ENCODE measurements at places on chromosomes 12 and 14.

GRCh38 chr14:105204931-105205672 lies 24.0 kb upstream of the NUDT14 start:
- no peak for DNase-seq

GRCh38 chr12:48008950-48009349 lies 4.7 kb upstream of the COL2A1 start:
- DNase-seq: no peak

- DNase-seq: no peak
Observed at GRCh38 chr14:56358275-56358674, 221.3 kb upstream of the TMEM260 start.

DNA sequence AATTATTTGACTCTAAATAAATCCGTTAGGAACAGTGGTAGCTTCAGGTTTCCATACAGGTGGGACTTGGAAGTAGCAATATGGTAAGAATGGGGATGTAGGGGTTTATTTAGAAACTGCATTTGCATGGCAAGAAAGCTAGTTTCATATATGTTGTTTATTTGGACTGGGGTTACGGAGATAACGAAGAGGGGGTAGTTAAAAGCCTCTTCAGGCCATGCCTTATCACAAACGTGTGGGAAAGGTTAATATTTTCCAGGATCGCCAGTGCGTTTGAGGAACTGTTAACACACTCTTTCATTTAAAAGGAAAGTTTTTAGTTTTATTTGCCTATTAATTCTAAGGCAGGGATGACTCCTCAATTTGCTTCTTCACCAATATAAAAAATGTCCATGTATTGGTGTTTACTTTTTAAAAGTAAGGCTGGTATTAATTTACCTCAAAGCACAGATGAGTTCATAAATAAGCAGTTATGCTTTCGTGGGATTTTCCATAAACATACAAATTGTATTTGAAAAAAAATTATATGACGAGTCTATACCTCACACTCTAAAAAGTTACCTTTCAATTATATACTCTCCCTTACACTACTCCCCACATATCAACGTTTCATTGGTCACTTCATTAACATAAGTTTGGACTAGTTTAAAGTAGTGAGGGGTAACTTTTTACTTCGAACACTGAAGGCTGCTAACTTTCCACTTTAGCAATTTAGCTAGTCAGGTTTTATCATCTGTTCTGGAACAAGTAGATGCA lies 814 bp downstream of the RAB2B start:
- no peak for DNase-seq

- DNase-seq: no peak
Observed at GRCh38 chr14:58467575-58467974, 40.1 kb downstream of the KIAA0586 start.

DNA sequence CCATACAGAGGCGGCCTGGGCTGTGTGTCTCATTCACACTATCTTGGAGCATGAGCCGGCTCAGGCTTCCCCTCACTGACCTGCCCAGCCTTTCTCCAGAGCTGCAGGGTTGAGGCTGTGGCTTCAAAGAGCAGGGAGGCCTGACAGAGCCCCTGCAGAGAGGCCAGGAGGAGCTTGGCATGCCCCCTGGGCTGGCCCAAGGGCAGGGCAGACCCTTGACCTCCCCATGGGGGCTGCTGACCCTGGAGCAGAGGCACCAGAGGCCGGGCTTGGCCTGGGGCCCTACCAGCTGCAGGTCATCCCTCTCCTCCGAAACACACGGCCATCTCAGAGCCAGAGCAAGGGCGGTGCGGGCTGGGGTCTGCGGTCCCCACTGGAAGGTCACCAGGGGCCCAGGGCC lies 46.6 kb upstream of the FZD10 start:
- no peak for DNase-seq

- DNase-seq: no peak
Observed at GRCh38 chr12:47360771-47361388, 281.1 kb upstream of the AMIGO2 start.

DNA sequence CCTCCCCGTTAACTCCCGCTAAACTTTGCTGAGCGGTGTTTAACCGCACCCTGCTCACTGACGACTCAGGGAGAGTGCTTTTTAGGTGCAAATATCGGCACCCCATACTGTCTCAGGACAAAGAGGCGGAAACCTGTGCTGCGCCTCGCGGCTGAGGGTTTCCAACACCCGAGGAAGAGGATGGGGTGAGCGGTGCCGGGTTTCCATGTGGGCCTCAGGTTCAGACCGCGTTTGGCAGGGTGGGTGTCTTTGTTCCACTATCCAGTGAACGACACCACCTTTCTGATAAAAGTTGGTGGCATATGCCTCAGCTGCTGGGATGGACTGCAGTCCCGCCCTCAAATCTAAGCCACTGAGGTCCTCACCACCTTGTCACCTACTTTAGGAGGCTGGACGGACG lies 3.0 kb downstream of the RFLNA start:
- DNase-seq: no peak

DNA sequence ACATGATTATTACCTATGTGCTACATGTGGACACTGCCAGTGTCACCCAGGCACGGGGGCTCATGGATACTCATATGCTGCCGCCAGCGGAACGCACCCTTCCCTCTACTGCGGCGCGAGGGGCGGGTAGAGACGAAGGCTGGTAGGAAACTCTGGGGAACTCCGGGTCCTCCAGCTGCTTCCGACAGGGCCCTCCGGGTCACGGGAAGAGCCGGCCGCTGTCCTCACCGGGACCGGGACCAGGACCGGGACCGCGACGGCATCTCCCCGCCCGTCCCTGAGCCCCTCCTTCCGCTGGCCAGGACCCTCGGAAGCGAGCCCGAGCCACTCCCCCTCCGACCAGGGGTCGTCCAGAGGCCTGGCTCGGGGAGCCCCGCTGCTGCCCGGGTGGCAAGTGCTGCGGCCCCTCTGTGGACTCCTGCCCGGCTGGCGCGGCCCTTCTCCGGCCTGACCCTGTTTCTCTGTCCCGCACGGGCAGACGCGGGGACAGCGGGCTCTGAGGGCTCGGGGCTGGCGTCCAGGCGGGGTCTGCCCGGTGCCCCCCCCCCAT lies 209.6 kb downstream of the ADGRD1 start:
- DNase-seq: no peak

GRCh38 chr12:26231921-26232320 lies 36.5 kb downstream of the SSPN start:
- no peak for DNase-seq

GRCh38 chr14:35963209-35963608 lies 137.1 kb downstream of the BRMS1L start:
- no peak for DNase-seq

DNA sequence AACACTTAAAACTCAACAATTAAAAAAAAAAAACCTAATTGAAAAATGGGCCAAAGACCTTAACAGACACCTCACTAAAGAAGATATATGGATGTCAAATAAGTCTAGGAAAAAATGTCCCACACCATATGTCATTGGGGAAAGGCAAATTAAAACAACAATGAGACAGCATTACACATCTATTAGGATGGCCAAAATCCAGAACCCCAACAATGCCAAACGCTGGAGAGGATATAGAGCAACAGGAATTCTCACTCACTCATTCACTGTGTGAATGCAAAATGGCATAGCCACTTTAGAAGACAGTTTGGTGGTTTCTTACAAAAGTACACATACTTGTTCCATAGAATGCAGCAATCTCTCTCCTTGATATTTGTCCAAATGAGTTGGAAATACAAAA lies 173.7 kb downstream of the SLC25A21 start:
- DNase-seq: no peak

GRCh38 chr14:34403646-34404045 lies 58.4 kb downstream of the SPTSSA start:
- DNase-seq: no peak

DNA sequence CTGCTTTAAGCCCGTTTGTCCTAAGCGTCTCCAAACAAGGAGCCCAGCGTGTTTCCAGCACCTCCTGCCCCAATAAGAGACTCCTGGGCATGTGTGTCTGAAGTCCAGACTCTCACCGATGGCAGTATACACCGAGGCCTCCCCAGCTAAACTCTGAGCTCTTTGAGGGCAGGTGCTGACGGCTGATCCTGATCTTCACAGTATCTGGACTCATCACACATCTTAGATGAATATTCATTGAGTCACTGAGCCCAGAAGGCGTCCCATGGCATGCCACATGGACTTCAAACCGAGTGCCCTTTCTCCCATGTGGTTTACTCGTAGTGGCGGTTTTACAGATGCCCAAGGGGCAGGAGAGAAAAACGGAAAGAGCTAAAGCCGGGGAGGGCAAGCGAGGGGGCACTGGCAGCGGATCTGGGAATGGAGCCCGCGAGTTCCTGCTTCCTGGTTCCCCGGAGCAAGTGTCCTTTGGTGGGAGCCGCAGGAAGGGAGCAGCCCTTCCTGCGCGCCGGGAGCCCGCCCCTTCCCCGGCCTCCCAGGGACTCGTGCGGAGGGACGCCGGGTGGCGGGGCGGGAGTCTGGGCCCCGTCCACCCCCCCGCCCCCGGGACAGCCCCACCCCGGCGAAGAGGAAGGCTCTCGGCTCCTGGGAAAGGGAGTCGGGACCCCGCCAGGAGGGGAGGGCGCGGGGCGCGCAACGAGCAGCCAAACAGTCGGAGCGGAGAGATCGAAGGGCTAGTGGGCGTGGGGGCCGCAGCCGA lies 585 bp upstream of the TEAD4 start:
- DNase-seq: no peak

- no peak for DNase-seq
Observed at GRCh38 chr12:111672822-111673381, 12.9 kb downstream of the BRAP start.

DNA sequence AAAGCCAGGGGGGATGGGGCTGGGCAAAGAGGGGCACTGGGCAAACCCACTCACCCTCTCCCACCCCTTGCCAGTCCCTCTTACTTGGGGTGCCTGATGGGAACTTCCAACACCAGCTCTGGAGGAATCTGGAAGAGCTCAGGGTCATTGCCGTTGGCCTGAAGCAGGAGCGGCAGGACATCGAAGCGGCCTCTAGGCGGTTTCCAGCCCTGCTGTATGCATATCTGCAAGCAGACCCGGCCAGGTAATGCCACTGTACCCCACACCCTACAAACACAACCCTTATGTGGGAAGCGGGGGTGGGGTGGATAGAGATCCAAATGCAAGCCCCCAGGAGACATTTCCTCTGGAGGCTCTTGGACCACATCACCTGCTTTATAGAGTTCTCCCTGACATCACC lies 83.6 kb downstream of the NOS1 start:
- no peak for DNase-seq

DNA sequence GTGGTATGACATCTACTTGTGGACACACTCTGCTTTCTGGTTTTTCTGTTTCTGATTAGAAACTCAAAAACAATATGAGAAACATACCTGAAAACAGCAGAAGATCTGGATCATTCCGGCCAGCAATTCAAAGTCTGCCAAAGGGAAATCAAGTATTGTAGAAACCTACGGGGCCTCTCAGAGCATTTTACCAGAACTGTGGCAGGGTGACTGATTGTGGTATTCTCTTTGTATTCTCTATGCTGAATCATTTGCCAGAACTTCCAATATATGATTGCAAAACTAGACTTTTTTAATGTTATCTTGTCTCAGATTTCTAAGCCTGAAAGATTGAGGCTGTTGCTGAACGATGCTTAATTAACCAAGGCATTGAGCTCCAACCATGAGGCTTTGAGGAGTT lies 5.9 kb upstream of the GZMB start:
- DNase-seq: no peak

DNA sequence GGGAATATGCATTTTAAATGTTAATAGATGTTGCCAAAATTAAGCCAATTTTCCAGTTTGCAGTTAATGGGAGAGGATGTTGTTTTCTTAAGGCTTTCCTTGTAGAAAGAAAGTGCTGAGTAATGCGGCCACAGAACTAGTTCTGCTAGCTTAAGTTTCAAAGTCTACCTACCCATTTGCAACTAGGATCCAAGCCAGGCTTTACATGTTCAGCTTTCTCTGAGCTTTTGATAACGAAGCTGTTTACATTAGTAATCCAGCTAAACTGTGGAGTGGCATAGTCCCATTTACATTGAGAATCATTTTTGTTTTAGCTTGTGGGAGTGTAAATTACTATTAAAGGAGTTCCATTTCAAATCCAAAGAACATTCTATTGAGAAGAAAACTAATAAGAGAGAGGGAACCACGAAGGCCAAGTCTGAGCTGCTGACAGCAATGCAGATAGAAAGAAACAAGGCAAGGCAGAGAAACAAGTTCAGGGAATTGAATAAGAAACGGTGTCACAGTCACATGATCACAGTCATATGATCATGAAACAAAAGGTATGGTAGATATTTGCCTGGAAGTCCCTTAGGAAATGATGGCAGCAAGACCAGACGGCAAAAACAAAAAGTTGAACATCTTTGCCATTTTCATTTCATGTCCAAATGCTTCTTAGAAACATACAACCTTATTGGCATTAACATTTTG lies 274.9 kb downstream of the PAWR start:
- no peak for DNase-seq

GRCh38 chr12:113720629-113721028 lies 245.5 kb downstream of the RBM19 start:
- no peak for DNase-seq

- DNase-seq: no peak
Observed at GRCh38 chr12:59370933-59371332, 224.9 kb upstream of the SLC16A7 start.

DNA sequence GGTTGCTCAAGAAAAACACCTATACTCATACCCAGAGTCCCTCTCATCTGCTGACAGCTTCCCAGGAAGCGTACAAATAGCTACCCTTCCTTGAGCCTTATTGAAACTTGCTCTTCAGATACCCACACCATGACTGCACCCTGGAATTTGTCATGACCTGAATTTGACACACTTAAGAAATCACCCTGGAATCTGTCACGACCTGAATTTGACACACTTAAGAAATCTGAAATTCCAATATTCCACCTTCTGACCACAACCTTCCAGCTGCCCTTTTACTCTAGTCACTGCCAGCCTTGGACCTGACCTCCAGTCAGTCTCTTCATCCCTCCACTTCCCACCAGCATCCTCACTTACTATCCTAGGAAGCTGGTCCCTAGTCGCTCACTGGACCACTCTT lies 1.1 kb upstream of the HAL start:
- no peak for DNase-seq

GRCh38 chr14:68784978-68785533 lies 7.8 kb downstream of the ZFP36L1 start:
- no peak for DNase-seq

GRCh38 chr12:122889761-122890520 lies 6.0 kb downstream of the VPS37B start:
- DNase-seq: no peak

- no peak for DNase-seq
Observed at GRCh38 chr14:61585598-61586543, 109.4 kb upstream of the HIF1A start.

DNA sequence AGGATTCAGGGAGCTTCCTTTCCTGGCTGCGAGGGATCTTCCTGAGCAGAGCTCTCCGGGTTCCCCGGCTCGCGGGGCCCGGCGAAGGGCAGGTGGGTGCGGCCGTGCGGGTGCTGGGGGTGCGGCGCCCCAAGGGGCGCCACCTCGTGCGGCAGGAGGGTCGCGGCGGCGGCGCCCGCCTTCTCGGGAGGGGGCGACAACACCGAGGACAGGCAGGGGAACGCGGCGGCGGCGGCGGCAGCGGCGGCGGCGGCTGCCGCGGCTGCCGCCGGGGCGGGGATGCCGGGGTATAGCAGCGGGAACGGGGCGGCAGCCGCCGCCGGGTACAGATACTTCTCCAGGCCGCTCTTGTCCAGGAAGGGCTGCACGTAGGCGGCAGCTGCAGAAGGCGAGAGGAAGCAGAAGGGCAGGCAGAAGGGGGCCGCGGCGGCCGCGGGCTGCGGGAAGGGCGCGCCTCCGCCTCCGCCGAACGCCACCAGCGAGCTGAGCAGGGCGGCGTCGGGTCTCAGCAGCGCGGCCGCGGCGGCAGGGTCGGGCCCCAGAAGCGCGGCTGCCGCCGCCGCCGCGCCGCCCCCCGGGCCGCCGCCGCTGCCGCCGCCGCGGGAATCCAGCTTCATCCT lies 2.7 kb downstream of the BHLHE41 start:
- no peak for DNase-seq

- DNase-seq: no peak
Observed at GRCh38 chr12:130765186-130765659, 49.1 kb upstream of the RIMBP2 start.

All from cerebellar nuclear complex (tissue), 1 donor.